ENCODE measurements at places on chromosomes 5 and 9.

- DNase-seq = no peak
Measured at GRCh38 chr5:59756373-59757035, 137.0 kb downstream of the PDE4D start.

- DNase-seq = no peak
Measured at GRCh38 chr5:110769000-110769681, 30.3 kb downstream of the SLC25A46 start.

DNA sequence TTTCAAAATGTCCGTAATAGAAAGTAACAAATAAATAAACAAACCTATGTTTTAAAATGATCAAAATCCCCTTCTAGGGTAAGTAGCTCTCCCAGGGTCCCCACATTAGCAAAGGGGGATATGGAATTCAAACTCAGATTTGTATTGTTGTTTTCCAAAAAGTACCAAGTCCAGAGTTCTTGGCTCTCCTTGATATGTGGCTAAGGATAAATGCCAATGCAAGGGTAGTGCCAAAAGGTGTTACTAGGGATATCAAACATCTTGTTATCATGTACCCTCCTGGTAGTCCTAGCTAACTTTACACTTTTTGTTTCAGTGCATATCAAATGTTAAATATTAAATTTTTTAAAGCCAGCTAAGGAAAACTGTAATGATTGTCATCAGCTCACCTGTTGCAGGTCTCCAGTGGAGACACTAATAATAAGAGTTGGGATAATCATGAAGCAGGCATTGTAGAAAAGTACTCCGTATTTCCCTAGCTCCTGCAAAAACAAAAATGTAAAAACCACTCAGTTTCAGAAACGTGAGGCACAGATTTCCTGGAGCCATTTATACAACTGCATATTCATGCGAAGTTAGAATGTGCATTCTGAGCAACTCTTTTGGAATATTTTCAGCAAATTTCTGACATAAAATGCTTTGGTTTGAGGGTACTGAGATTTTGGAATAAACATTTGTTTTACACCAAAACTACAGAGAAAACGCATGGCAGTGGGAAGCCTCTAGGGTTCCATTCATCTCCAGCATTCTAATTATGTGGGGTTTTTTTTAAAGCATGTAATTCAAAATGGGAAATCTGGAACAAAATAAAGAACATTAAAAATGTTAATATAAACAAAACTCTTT is 39.8 kb downstream of the SLC35D2 start:
- no peak for DNase-seq

DNA sequence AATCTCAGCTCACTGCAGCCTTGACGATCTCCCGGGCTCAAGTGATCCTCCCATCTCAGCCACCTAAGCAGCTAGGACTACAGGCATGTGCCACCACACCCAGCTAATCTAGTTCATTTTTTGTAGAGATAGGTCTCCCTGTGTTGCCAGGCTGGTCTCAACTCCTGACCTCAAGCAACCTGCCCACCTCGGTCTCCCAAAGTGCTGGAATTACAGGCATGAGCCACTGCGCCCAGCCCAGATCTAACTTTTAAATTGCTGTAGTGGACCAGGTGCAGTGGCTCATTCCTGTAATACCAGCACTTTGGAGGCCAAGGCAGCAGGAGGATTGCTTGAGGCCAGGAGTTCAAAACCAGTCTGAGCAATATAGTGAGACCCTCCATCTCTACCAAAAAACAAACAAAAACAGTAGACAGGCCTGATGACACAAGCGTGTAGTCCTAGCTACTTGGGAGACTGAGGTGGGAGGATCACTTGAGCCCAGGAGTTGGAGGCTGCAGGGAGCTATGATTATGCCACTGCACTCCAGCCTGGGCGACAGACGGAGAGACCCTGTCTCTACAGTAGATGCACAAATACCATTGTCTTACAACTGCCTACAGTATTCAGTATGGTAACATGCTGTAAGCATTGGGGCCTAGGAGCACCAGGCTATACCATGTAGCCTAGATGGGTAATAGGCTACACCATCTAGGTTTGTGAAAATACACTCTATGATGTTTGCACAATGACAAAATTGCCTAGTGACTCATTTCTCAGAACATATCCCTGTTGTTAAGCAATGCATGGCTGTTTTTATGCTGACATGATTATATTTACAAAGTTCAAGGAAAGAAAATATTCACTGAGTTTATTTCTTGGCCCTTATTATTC is 1.5 kb upstream of the SIT1 start:
- no peak for DNase-seq

GRCh38 chr5:9644630-9645029 is 14.5 kb upstream of the TAS2R1 start:
- no peak for DNase-seq

GRCh38 chr5:28374492-28374967 is 1336.1 kb upstream of the CDH9 start:
- DNase-seq = no peak

DNA sequence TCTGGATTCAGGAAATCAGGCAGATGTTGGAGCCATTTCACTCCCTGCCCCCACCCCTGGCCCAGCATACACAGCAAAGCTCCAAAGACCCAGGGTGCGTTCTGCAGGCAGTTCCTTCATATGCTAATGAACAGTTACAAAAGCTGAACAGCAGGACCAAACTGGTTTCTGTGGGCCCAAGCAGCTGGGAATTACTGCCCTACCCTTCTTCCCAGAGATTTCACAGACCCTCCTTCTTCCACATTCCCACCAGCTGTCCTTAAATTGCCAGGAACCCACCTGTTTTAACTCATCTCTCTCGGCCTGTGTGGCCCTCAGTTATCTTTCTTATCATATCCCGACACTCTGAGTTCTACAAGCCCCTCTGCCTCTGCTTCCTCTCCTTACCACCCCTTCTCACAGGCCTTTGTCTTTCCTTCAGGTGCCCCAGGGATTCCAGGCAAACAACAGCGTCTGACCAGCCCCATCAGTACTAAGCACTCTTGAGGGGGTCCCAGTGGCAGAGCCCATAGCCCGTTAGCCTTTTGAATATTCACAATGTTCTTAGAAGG is 10.6 kb upstream of the F2RL1 start:
- DNase-seq = no peak

GRCh38 chr5:166493612-166494011 is 1797.8 kb upstream of the WWC1 start:
- no peak for DNase-seq

DNA sequence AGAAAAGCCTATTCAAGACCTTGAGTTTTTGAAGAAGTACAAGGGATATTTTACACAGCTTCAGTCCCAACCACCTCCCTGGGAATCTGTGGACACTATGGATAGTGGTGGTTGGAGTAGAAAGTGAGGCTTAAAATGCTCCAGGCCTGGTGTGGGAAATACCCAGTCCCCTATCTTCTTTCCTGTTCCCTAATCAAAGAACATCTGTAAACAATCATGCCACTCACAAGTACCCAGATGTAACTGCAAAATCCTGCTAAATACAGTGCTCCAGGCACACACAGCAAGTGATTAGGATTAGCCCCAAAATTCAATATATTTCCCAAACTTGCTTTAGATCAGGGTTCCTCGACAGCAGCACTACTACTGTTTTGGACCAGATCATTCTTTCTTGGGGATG is 46.0 kb upstream of the TMEM215 start:
- DNase-seq = no peak

GRCh38 chr5:91168859-91169258 is 214.3 kb downstream of the ARRDC3 start:
- DNase-seq = no peak

DNA sequence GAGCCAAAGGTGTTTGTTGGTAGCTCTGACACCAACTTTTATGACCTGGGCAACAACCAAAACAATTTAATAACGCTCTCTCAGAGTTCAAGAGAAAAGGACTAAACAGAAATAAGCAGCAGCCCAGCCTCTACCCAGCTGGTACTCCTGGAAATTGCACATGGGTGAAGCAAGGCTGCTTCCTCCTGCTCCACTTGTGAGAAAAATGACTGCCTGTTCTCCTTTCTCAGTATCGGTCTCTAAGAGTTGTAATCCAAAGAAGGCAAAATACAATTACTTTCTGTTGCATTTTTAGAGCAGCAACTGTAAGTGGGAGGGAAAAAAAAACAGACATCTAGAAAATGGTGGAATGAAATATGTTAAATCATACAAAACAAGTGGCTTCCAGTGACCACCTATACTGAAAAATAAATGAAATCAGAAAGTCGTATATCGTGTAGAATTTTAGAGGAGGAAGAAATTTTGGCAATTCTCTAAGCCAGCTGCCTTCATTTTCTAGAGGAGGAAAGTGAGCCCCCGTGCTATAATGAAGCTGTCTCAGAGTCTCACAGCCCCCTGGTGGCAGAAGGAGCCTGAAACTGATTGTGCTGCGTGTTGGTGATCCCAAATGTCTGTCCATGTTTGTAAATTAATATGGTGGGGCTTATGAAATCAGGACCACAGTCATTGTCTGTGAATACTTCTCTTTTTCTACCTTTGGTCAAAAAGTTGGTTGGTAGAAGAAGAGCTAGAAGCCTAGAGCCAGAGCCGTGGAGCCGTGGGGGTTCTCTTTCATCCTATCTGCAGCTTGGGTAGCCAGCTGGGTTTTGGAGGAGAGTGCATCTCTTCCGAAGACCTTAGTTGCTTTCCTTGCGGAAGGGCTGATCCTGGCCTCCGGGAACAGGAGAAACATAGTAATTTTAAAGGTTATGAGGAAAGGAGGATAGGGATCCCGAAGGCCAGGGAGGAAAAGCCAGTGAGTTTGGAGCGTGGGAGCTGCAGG is 139.9 kb downstream of the PIP5K1B start:
- DNase-seq = no peak

DNA sequence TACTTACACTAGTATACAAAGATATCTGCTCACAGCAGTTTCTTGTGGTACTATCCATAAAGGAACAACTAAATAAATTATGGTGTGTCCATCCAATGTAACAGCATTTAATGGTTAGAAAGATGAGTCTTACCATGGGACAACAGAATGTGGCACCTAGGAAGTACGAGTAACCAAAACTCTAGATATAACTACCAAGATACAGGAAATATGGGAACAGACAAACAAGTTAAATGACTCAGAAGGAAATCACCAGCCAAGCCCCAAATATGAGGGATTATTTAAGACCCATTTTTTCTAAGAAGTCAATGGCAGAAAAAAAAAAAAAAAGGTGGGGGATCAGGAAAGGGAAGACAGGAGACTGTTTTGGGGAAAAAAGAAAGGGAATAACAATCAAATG is 294.8 kb downstream of the PRELID2 start:
- DNase-seq = no peak

GRCh38 chr5:41345295-41345694 is 132.0 kb upstream of the C6 start:
- DNase-seq = no peak

- DNase-seq = no peak
Measured at GRCh38 chr5:3535414-3536211, 60.0 kb upstream of the IRX1 start.

- no peak for DNase-seq
Measured at GRCh38 chr9:133976887-133977286, 15.2 kb downstream of the VAV2 start.

- no peak for DNase-seq
Measured at GRCh38 chr5:136137497-136138220, 5.0 kb downstream of the SMAD5 start.

DNA sequence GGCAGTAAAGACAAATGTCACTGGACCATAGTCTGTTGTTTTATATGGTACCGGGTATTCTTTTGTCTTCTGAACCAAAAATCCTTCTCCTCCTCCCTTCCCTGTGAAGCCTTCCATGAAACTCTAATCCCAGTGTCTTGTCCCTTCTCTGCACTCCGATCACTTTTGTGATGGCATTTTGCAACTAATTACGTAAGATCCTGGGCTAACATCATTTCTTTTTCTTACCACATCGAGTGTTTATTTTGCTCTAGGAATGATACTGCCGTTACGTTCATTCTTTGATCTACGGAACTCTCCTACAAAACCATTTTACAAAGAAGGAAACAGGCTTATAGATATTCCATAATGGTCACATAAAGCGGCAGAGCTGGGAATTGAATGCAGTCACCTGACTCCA is 33.7 kb downstream of the SNX18 start:
- no peak for DNase-seq

DNA sequence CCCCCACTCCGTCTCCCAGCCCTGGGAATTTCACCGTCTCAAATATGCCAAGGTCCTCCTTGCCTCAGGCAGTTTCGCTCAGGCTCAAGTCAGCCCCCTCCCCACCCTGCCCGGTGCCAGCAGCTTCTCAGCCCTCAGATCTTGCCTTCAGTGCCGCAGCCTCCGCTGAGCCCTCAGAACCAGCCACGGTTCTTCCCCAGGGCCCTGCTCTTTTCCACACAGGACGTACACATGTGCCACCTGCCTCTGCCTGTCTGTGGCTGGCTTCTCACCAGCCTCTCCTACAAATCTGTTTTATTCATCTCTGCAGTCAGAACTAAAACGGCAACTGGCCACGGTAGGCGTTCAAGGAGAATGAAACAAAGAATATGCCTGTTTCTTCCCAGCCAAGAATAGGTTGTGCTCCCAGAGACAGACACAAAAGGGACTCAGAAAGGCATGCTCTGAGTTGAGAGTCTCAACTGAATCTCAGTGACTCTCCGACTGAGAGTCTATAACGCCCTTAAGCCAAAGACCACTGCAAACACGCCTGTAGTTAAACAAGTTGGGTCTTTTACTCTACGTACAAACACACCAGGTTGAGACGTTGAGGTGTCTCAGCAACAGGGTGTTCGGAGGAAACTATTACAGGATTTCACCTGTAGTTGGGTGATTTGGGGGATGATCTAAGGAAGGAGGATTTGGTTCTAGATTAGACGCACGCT is 10.6 kb upstream of the GRIN1 start:
- DNase-seq = no peak

DNA sequence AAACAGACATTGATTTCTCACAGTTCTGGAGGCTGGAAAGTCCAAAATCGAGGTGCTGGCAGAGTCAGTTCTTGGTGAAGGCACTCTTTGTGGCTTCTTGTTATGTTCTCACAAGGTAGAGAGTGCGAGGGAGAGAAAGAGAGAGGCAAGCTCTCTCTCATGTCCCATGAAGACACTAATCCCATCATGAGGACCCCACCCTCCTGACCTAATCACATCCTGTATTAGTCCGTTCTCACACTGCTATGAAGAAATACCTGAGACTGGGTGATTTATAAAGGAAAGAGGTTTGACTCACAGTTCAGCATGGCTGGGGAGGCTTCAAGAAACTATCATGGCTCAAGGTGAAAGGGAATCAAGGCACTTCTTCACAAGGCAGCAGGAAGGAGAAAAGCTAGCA is 5.7 kb upstream of the AMACR start:
- DNase-seq = no peak

GRCh38 chr5:151089726-151090125 is 8.9 kb upstream of the TNIP1 start:
- DNase-seq = no peak

- no peak for DNase-seq
Measured at GRCh38 chr9:131290036-131290766, 678 bp downstream of the PLPP7 start.
